ENCODE measurements at places on chromosomes 3 and 15.
A peak's percentile ranks its signal among the peaks of the same experiment; 100 is the strongest.

DNA sequence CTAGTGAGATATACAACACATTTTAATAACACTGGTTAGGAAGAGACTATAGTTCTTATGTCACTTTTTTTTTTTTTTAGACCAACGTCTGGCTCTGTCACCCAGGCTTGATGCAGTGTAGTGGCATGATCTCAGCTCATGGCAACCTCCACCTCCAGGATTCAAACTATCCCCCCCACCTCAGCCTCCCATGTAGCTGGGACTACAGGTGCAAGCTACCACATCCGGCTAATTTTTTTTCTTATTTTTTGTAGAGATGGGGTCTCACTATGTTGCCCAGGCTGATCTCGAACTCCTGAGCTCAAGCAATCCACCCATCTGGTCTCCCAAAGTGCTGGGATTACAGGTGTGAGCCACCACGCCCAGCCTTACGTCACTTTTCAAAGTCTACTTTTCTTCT, 100.8 kb downstream of the FOXP1 start:
- no peak for DNase-seq

GRCh38 chr3:57157545-57157944, 7.6 kb downstream of the IL17RD start:
- DNase-seq: no peak

DNA sequence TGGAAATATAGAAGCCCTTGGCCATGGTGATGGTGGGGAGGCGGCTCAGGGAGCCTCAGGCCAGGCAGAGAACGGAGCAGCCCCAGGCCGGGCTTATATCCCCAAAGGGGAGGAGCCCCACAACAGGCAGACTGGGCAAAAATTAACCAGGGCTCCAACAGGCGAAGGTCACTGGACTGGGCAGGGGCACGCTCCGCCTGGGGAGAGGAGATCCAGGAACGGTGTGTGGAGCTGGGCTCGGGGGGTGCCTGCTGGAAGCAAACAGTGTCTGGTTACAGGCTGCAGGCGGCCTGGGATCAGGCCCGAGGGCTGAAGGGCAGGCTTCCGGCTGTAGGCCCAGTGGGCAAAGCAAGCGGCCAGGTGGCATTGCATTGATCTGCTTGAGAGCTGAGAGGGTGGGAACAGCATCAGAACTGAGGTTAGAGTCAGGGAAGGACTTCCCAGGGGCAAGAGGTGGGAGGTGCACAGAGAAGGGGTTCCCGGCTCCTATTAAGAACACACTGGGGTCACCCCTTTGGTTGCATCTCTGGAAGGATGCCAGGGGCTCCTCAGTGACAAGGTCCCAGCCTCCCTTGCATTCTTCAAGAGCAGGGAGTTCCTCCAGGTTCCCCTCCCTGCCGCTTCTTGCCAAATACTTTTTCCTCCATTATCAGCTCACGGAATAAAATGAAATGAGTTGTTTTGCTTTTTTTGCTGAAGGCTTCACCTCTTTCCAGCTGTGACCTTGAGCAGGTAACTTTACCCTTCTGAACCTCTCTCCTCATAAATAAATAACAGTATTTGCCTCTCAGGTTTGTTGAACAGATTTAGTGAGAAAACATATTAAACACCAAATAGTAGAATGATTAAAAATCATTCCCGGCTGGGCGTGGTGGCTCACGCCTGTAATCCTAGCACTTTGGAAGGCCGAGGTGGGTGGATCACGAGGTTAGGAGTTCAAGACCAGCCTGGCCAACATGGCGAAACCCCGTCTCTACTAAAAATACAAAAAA, 7.8 kb downstream of the ANPEP start:
- DNase-seq: no peak

- DNase-seq: no peak
These were observed 52.2 kb downstream of the GPR160 start for GRCh38 chr3:170089862-170090600.

DNA sequence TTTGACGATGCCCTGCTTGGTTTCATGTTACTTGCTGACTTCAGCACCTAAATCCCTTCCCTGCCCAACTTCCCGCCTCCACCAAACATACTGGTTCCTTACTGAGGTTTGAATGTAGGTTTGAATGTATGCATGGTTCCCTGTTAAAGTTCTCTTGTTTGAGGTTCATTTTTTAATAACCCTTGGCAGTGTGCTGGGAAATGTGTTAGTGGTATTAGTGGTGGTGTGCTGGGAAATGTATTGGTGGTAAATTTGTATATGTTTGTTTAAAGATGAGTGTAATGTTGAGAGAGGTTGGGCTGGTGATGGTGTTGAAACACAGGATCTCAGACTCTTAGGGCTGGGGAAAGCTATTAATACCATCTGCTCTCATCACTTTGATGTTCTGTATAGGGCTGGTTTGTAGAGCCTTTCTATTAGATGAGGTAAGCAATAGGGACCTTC, 392.7 kb downstream of the PTPRG start:
- no peak for DNase-seq

DNA sequence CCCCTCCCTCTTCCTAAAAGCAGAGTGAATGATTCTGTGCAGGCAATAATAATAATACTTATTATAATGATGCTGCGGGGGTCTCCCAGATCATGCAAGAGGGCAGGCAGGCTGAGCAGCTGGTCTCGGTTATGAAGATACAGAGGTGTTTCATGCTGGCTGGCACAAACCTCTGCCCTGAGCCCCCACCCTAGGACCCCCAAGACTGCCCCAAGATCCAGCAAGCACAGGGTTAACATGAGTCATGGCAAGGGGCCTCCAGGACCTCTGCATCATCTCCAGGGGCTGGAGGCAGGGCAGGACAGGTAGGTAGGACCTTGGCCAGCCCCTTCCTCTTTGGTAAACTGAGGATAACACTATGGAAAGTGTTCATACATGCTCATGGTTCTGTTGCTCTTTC, 2.7 kb downstream of the MGLL start:
- no peak for DNase-seq

DNA sequence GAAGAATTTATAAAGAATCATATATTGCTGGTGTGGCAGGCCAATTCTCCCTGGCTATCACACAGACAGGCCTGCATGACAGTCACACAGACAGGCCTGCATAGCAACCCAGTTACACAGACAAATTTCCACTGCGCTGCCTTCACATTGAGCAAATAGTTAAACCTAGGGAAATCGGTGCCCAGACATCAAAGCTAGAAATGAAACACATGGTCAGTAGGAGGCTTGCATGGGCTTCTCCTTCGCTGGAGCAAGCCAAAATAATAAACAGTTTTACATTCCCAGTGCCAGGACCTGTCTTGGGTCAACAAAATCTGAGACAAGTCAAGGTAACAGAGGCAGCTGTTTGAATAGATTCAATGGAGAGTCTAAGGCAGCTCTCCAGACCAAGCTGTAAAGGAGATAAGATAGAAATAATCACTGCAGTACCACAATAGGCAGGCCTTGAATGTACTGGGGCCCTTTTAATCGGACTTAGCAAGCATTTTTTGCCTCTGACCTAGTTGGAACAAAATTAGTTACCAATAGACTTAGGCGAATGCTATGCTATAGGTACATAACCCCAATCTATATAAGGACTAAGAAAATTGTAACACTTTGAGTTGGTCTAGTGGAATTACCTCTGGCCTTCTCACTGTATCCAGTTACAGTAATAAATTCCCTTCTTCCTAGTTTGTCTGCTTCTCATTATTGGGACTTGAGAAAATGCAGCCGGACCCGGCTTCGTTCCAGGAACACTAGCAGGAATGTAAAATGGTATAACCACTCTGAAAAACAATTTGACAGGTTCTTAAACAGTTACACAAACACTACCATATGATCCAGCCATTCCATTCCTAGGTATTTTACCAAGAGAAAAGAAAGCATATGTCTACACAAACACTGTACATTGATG, 274.7 kb upstream of the UBE2E2 start:
- DNase-seq: no peak

GRCh38 chr3:134378818-134379217, 4.6 kb upstream of the AMOTL2 start:
- no peak for DNase-seq

DNA sequence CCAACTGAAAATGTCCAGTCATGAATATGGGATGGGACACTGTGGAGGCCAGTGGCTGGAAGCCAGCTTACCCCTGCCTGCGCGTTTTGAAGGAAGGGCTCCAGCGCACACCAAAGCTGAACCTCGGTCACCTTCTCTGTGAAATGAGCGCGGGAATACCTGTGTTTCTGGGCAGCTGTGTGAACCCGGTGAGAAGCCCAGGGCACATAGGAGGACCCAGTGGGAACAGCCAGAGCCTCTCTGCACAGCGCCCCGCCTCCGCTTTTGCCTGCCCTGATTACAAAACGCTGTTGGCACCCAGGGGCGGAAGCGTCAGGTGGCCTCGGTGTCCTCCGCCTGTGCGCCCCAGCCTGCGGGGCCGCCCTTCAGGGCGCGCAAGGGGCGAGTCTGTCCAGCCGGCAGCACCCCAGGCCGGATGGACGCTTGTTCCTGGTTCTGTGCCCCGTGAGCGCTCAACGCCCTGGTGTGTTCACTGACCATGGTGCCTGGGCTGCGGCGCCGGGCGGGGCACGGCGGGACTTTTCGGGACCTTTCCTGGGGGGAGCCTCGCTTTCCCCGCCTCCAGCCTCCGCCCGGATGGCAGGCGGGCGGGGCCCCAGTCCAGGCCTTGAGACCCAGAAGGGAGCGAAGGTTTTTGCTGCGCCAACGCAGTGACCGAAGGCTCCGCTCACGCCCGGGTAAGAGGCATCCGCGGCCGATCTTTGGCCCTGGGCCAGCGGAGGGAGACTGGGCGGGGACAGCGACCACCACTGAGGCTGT, at the start of gene SQOR:
Gene SQOR (plus strand): TSS at position 598 of the 759 bp plus-strand sequence. CDS start 23,895 bp downstream, outside the sequence.
- peak; percentile 31 for DNase-seq

GRCh38 chr3:192275741-192276355, 451.5 kb downstream of the FGF12 start:
- no peak for DNase-seq

DNA sequence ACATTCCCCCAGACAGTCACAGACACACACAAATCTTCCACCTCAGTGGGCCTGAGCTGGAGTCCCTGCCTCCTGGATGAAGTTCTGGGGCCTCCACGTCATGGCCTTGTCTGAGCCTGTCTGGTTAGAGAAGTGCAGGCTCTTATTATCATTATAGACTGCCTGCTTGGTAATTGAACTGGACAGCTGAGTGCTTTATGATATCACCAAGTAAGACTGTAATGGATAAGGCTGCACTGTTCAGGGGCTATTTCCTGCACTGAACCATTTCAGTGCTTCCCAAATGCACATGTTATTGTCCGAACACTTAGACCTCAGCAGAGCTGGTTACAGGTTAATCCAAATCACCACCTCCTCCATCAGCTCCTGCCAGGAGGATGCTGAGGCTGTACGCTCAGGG, 8.7 kb upstream of the ST6GAL1 start:
- no peak for DNase-seq

- no peak for DNase-seq
These were observed 8.8 kb upstream of the EXOG start for GRCh38 chr3:38487323-38487722.

DNA sequence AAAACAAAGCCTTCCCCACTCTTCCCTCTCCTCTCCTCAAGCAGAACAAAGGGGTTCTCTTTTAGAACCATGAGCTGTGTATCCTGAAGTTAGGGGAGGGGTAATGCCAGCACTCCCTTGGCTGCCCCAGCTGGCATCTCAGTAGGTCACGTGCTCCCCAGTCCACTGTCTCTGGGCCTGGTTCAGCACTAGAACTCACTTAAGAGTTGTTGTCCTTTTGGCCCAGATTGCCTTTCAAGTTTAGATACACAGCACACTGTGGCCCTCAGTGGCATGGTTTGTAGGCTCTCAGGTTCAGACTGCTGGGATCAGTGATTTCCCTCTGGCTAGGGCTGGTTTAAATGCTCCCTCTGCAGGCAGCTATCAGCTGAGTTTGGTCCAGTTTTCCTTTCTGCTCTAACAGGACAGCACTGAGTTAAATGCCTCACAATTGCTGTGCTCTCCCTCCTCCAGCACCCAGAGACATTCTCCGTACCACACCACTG, 188.4 kb upstream of the ST8SIA2 start:
- no peak for DNase-seq

GRCh38 chr15:76366714-76367113, 30.1 kb downstream of the ISL2 start:
- peak; percentile 64 for DNase-seq

- peak; percentile 29 for DNase-seq
These were observed 65.6 kb downstream of the SYNPR start for GRCh38 chr3:63343674-63344073.

GRCh38 chr3:186281176-186281575, 80.9 kb downstream of the DGKG start:
- DNase-seq: no peak

DNA sequence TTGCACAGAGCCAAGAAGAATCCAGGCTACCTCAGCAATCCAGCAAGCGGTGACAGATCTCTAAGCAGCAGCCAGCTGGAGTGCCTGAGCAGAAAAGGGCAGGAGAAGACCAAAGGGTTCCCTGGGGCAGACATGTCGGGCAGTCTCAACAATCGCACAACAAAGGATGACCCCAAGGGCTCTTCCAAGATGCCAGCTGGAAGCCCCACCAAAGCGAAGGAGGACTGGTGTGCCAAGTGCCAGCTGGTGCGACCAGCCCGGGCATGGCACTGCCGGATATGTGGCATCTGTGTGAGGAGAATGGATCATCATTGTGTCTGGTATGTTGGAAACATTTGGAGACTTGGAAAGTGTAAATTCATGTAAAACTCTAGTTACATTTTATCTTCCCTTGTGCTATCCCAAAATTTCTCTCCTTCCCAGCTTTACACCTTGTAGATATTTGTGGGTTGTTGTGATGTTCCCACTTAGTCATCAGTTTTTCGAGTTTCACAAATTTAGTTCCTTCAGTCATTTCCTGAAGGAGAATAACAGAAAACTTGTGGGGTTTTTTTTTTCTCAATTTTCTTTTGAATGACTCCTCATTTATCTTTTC, 6.4 kb downstream of the ZDHHC23 start:
- no peak for DNase-seq

- no peak for DNase-seq
These were observed 11.7 kb upstream of the CMTM7 start for GRCh38 chr3:32379831-32380500.

DNA sequence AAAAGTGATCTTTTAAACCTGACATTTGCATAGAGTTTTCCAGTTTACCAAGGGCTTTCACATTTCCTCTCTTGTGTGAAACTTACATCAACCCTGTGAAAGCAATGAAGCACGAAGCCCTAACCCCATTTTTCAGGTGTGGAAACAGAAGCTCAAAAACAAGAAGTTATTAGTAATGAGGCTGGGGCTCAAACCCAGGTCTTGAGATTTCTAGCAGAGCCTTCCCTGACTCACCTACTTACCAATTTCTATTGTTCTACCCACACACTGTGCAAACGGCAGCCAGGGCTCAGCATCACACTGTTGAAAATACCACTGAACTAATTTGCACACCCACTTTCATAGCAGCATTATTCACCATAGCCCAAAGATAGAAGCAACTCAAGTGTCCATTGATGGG, 117.8 kb upstream of the IGF1R start:
- DNase-seq: no peak
